Endothelial cell of umbilical vein (primary cell): ENCODE measurements at places on chromosomes 16 and 17. TPM values are rescaled to one million over a fixed set of nuclear protein-coding genes. Genes with fewer than 3 reads are reported as not detected.

- no peak overlapping the region for H3K27ac ChIP-seq
- DNase-seq, result no peak
- peaks cover 37% of the 10 kb centered on the region for H3K4me1 ChIP-seq
Measured at GRCh38 chr16:55505333-55506015, 3.4 kb upstream of the LPCAT2 start.

- no peaks in the 10 kb centered on the region for H3K36me3 ChIP-seq
- peaks cover 3% of the 10 kb centered on the region for H3K27me3 ChIP-seq
- peak overlapping the region; percentile 24 for H3K4me3 ChIP-seq
- peaks cover 27% of the 10 kb centered on the region for H3K4me1 ChIP-seq
- no peak overlapping the region for H3K27ac ChIP-seq
- DNase-seq, result peak; percentile 73
Measured at GRCh38 chr16:77430787-77431585, 3.8 kb downstream of the ADAMTS18 start.

- no peak for DNase-seq
- H3K27me3 ChIP-seq, result peaks cover 3% of the 10 kb centered on the region
- no peak overlapping the region for H3K27ac ChIP-seq
- no peak overlapping the region for H3K4me3 ChIP-seq
- H3K4me1 ChIP-seq, result no peaks in the 10 kb centered on the region
Measured at GRCh38 chr17:73101031-73101430, 8.5 kb upstream of the SLC39A11 start.

DNA sequence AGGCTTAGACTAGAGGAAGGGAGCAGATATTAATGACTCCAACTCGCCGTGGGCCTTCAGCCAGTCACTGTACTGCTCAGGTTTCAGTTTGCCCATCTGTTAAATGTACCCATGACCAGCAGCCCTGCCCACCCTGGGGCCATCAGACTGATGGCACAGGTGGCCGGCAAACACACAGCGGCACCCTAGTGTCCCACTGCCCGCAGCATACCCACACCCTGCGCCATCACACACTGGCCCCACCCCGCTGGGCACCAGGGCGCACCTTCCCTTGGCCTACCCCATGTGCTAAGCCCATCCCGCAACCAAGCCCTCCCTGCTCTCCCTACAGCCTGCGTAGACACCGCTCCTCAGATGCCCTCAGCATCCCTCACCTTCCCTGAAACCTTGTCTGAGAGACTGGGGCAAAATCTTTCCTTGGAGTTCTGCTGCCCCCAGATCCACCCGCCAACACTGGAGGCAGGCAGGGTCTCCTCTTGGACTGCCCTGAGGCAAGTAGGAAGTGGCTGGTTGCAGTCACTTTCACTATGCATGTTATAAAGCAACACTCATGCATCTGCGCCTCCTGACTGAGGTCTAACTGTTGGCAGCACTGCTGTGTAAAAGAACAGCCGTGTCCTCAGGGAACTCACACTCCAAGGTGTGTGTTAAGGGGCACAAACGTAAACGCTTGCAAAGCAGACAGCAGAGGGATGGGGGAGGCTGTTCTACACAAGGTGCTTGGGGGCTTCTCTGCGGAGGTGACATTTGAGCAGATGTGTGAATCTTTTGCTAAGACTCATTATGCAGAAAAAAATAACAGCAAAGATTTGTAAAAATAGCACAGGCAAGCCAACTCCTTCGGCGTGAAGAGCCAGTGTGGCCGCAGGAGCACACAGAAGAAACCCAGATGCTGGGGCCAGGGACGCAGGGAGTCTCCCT, 6.7 kb upstream of the BCAR1 start:
- DNase-seq, result no peak
- H3K36me3 ChIP-seq, result peaks cover 3% of the 10 kb centered on the region
- peaks cover 80% of the 10 kb centered on the region for H3K4me1 ChIP-seq
- H3K4me3 ChIP-seq, result no peak overlapping the region
- no peaks in the 10 kb centered on the region for H3K27me3 ChIP-seq

Gene HOXB5
- total RNA-seq, result 7.3 and 8.5 TPM in 2 replicates

- DNase-seq, result no peak
- no peaks in the 10 kb centered on the region for H3K36me3 ChIP-seq
- no peak overlapping the region for H3K4me3 ChIP-seq
- peaks cover 3% of the 10 kb centered on the region for H3K4me1 ChIP-seq
- H3K27ac ChIP-seq, result no peak overlapping the region
Measured at GRCh38 chr16:85364323-85365040, 248.6 kb upstream of the GSE1 start.

DNA sequence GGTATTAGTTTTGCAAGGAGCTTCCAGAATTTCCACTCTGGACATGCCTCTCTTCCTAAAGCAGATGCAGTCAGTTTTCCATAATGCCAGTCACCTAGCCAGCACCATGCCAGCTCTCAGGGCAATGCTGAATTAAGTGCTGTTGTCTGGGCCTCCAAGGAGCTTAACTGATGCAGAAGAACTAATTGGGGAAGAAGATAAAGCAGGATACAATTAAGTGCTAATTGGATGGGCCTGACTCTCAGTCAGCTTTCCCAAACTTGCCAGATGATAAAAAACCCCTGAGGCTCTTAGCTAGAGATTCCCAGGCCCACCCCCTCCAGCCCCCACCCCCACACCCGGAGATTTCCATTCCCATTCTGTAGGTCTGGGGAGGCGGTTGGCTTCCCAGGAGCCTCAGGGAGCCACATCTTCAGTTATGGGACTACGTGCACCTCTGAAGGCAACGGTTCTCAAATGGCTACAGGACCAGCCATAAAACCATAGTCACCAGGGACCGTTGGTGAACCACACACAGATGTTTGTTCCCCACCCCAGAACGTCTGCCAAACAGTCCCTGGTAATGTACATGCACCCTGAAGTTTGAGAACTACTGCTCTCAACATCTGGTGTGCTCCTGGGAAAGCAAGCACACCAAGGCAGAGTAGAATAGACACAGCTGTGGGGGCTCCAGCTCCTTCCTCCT, 499.1 kb upstream of the CDH5 start:
- H3K4me1 ChIP-seq, result no peaks in the 10 kb centered on the region
- H3K4me3 ChIP-seq, result no peak overlapping the region
- no peak for DNase-seq
- H3K27ac ChIP-seq, result no peak overlapping the region

Gene KCNH6
- not detected in 2 replicates for total RNA-seq

GRCh38 chr16:24717411-24717810, 12.0 kb upstream of the TNRC6A start:
- no peaks in the 10 kb centered on the region for H3K36me3 ChIP-seq
- no peak overlapping the region for H3K27ac ChIP-seq
- no peaks in the 10 kb centered on the region for H3K27me3 ChIP-seq
- H3K4me1 ChIP-seq, result no peaks in the 10 kb centered on the region

Gene GNAO1
- total RNA-seq, result not detected in 2 replicates

DNA sequence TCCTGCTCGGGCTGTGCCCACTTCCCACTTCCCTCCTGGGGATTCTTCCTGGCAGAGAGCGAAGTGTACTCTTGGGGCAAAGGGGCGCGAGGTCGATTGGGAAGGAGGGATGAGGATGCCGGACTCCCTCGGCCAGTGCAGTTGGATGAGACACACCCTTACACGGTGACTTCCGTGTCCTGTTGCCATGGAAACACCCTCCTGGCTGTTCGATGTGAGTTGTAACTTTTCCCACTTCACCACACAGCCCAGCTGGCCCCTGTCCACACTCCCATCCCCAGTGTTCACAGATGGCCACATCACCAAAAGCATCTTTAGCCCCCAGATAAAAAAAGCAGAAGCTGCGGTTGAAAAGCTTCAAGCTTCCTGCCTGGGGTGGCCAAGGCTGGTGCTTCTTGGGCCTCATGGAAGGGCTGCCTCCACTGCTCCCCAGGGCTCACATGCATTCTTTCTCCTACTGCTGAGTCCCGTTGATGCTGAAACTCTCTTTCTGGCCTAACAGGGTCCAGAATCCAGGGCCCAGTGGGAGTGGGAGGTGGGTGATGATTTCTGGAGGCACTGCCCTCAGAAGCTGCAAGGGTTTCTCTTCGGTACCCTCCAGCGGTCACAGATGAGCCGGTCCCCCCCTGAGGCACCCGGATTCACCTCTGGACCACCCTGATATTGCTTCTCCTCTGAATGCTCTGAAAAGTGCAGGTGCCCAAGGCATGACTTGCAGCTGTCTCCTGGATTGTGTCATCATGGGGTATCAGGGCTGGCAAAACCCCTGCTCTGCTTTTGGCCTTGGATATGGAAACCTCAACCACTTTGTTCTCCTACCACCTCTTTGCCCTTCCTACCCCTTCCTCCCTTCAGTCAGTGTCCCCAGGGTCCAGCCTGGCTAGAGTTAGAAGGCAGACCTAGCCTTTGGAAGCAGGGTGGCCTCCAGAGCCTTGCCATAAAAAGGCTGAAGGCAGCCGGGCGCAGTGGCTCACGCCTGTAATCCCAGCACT, 2.2 kb upstream of the TRAF4 start:
- H3K27me3 ChIP-seq, result no peaks in the 10 kb centered on the region
- H3K36me3 ChIP-seq, result no peaks in the 10 kb centered on the region
- H3K27ac ChIP-seq, result no peak overlapping the region
- H3K4me1 ChIP-seq, result peaks cover 18% of the 10 kb centered on the region
- H3K4me3 ChIP-seq, result no peak overlapping the region
- no peak for DNase-seq

DNA sequence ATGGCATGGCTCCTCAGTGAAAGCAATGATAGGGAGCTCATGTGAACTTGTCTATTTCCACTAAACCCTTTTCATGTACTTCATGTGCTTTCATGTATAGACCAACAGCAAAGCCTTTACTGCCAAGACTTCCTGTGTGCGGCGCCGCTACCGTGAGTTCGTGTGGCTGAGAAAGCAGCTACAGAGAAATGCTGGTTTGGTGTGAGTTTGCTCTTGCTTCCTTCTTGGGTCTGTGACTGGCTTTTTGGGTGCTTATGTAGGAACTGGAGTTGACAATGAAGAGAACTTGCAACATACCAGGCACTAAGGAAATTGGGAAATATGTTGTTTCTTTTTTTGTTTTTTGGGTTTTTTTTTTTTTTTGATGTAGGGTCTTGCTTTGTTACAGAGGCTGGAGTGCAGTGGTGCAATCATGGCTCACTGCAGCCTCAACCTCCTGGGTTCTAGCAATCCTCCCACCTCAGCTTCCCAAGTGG, 5.7 kb downstream of the SNX11 start:
- H3K27ac ChIP-seq, result no peak overlapping the region
- no peak overlapping the region for H3K4me3 ChIP-seq
- peaks cover 6% of the 10 kb centered on the region for H3K4me1 ChIP-seq
- H3K36me3 ChIP-seq, result peaks cover 14% of the 10 kb centered on the region

Gene NMRAL1
- total RNA-seq, result 38.4 and 48.0 TPM in 2 replicates

Gene ABCA10
- 1.7 and 2.1 TPM in 2 replicates for total RNA-seq

GRCh38 chr16:14502932-14503741, 126.9 kb downstream of the PARN start:
- H3K4me1 ChIP-seq, result peaks cover 22% of the 10 kb centered on the region
- no peaks in the 10 kb centered on the region for H3K36me3 ChIP-seq
- H3K4me3 ChIP-seq, result no peak overlapping the region
- H3K27ac ChIP-seq, result no peak overlapping the region
- no peaks in the 10 kb centered on the region for H3K27me3 ChIP-seq

- no peaks in the 10 kb centered on the region for H3K27me3 ChIP-seq
- H3K27ac ChIP-seq, result peak overlapping the region; percentile 11
- peaks cover 28% of the 10 kb centered on the region for H3K4me1 ChIP-seq
Measured at GRCh38 chr17:50346313-50347116, 589 bp downstream of the XYLT2 start.

GRCh38 chr17:69967910-69968411, 107.1 kb upstream of the KCNJ16 start:
- no peak overlapping the region for H3K4me3 ChIP-seq
- DNase-seq, result peak; percentile 91
- no peak overlapping the region for H3K27ac ChIP-seq
- no peaks in the 10 kb centered on the region for H3K36me3 ChIP-seq

DNA sequence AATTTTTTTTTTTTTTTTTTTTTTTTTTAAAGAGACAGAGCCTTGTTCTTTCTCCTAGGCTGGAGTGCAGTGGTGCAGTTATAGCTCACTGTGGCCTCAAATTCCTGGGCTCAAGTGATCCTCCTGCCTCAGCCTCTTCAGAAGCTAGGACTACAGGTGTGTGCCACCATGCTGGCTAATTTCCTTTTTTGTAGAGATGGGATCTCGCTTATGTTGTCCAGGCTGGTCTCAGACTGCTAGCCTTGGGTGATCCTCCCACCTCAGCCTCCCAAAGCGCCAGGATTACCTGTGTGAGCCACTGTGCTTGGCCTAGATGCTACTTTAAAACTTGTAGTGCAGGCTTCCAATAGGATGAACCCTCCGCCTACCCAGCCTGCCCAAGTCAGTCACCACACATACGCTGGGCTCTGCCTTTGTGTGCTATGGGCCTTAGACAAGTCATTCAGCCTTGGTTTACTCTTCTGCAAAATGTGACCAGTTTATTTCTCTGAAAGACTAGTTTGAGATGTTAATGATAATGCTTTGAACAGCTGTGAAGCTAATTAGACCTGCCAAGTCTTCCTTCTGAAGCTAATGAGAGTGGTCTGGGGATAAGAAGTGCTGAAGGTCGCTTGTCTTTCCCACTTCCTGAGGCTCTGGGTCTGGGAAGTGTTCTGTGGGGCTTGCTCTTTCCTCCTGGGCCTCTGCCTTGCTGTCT, 5.2 kb downstream of the GPT2 start:
- H3K4me3 ChIP-seq, result no peak overlapping the region
- no peaks in the 10 kb centered on the region for H3K27me3 ChIP-seq
- no peak overlapping the region for H3K27ac ChIP-seq
- H3K4me1 ChIP-seq, result peaks cover 3% of the 10 kb centered on the region
- H3K36me3 ChIP-seq, result no peaks in the 10 kb centered on the region

- H3K4me3 ChIP-seq, result no peak overlapping the region
- DNase-seq, result no peak
- no peaks in the 10 kb centered on the region for H3K4me1 ChIP-seq
- H3K27ac ChIP-seq, result no peak overlapping the region
- no peaks in the 10 kb centered on the region for H3K36me3 ChIP-seq
Measured at GRCh38 chr16:82452004-82452756, 174.6 kb upstream of the CDH13 start.

GRCh38 chr16:12546918-12547607, 256.6 kb downstream of the CPPED1 start:
- H3K36me3 ChIP-seq, result no peaks in the 10 kb centered on the region
- H3K4me1 ChIP-seq, result no peaks in the 10 kb centered on the region
- H3K4me3 ChIP-seq, result no peak overlapping the region
- H3K27me3 ChIP-seq, result no peaks in the 10 kb centered on the region

DNA sequence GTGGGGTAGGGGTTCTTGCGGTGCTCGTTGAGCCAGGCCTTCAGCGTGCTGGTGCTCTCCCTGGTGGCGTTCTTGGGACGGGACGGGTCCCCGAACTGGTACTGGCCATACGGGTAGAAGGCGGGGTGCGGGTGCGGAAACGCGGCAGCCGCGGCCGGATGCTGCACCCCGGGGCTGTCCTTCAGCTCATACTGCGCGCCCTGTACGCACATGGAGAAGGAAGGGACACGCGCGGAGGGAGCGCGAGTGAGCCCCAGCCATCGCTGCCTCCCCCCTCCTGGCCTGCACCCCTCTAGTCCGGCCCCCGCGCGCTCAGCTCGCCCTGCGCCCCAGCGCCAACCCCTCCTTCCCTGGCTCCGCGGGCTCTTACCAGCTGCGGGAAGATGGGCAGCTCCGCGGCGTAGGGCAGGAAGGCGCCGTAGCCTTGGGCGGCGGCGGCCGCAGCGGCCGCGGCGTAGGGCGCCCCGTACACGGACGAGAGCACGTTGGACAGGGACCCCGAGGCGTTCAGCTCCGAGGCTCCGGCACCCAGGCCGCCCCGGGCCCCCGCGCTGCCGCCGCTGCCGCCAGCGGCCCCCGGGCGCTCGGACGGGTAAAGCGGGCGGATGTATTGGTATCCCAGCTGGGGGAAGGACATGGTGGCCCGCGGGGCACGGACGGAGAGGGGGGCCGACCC, 1.0 kb downstream of the IRX3 start:
- H3K4me1 ChIP-seq, result peaks cover 8% of the 10 kb centered on the region
- no peaks in the 10 kb centered on the region for H3K36me3 ChIP-seq
- no peak for DNase-seq
- peaks cover 94% of the 10 kb centered on the region for H3K27me3 ChIP-seq

GRCh38 chr17:16354585-16354984, 1.3 kb upstream of the CENPV start:
- H3K36me3 ChIP-seq, result no peaks in the 10 kb centered on the region
- no peaks in the 10 kb centered on the region for H3K27me3 ChIP-seq
- no peak for DNase-seq
- H3K4me3 ChIP-seq, result no peak overlapping the region
